ENCODE measurements at places on chromosomes 3 and 15.
A peak's percentile ranks its signal among the peaks of the same experiment; 100 is the strongest.

GRCh38 chr3:13552857-13553652, 4.1 kb downstream of the FBLN2 start:
- DNase-seq = no peak
- no peak overlapping the region for H3K4me3 ChIP-seq
- no peak overlapping the region for H3K27ac ChIP-seq
- peaks cover 14% of the 10 kb centered on the region for H3K27me3 ChIP-seq
- H3K36me3 ChIP-seq = no peaks in the 10 kb centered on the region
- peaks cover 43% of the 10 kb centered on the region for H3K4me1 ChIP-seq

GRCh38 chr3:127671523-127672428, 976 bp upstream of the ABTB1 start:
- H3K4me1 ChIP-seq = peaks cover 19% of the 10 kb centered on the region
- H3K27me3 ChIP-seq = no peaks in the 10 kb centered on the region
- H3K4me3 ChIP-seq = peak overlapping the region; percentile 88
- peak; percentile 47 for DNase-seq
- peak overlapping the region; percentile 90 for H3K27ac ChIP-seq

GRCh38 chr3:154792828-154793227, 287.3 kb upstream of the MME start:
- no peak overlapping the region for H3K4me3 ChIP-seq
- no peaks in the 10 kb centered on the region for H3K27me3 ChIP-seq
- no peak overlapping the region for H3K27ac ChIP-seq
- no peak for DNase-seq
- no peaks in the 10 kb centered on the region for H3K36me3 ChIP-seq
- no peaks in the 10 kb centered on the region for H3K4me1 ChIP-seq

DNA sequence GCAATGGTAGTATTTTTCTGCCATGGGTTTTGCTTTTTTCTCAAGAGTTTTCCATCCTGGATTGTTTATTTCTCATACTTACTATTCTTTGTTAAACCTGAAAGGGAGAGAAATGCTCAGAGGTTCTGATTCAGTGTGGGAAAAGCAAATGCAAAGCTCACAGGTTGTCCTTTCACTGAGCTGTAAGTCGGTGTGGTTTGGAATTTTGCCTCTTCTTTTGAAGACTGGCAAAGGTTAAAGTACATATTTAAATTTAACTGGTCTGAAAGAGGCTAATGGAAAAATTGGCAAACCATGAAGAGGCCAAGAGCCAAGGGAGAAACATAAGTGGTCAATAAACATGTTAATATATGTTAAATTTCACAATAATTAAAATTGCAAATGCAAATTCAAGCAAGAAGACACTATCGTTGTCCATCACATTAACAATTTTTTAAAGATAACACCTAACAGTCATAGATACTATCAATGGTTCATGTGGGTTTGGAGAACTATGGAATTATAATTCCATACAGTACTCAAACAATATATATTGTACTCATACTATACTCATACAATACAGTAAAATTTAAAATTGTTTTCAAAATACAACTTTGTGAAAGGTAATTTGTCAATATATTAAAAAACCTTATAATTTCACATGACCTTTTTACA, 246.8 kb upstream of the STT3B start:
- no peaks in the 10 kb centered on the region for H3K27me3 ChIP-seq
- H3K4me1 ChIP-seq = peaks cover 29% of the 10 kb centered on the region
- no peak overlapping the region for H3K27ac ChIP-seq
- no peaks in the 10 kb centered on the region for H3K36me3 ChIP-seq
- no peak overlapping the region for H3K4me3 ChIP-seq

DNA sequence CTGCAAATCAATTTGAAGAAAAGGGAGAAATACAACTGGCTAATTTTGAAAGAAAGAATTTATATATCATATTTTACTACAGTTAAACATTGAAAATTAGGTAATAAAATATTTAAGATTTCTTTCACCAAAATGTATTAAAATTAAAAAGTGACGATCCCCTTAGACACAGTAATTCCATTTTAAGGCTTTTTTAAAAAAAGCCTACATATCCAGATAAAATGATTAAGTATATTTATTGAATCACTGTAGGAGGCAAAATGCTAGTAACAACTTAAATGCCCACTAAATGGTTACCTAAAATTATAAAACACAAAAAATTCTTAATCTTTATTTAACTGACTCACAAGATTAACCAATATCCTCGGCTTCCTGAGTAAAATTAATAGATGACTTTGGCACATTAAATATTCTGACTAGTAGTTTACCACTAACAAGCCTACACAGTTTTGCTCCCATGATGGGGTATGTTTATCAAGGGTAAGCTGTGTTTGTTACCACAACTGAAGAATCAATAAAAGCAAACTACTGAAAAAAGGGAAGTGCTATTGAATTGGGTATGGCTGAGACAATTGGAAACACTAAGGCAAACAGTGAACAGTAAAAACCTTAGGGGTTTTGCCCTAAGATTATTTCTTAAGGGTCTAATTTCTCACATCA, 28.4 kb downstream of the ANKRD28 start:
- peak overlapping the region; percentile 90 for H3K27ac ChIP-seq
- H3K4me1 ChIP-seq = peaks cover 61% of the 10 kb centered on the region
- peaks cover 24% of the 10 kb centered on the region for H3K36me3 ChIP-seq
- H3K27me3 ChIP-seq = no peaks in the 10 kb centered on the region

GRCh38 chr15:60101416-60101815, 97.3 kb downstream of the FOXB1 start:
- no peaks in the 10 kb centered on the region for H3K36me3 ChIP-seq
- H3K27me3 ChIP-seq = peaks cover 4% of the 10 kb centered on the region
- DNase-seq = no peak
- H3K4me3 ChIP-seq = no peak overlapping the region
- no peaks in the 10 kb centered on the region for H3K4me1 ChIP-seq

- peak; percentile 77 for DNase-seq
- peak overlapping the region; percentile 85 for H3K27ac ChIP-seq
- H3K36me3 ChIP-seq = no peaks in the 10 kb centered on the region
- H3K4me3 ChIP-seq = peak overlapping the region; percentile 53
- H3K4me1 ChIP-seq = peaks cover 28% of the 10 kb centered on the region
- peaks cover 46% of the 10 kb centered on the region for H3K27me3 ChIP-seq
Measured at GRCh38 chr3:127483902-127484591, 106.5 kb downstream of the TPRA1 start.

- no peaks in the 10 kb centered on the region for H3K27me3 ChIP-seq
- no peak for DNase-seq
- no peak overlapping the region for H3K27ac ChIP-seq
- H3K4me3 ChIP-seq = no peak overlapping the region
- H3K36me3 ChIP-seq = peaks cover 31% of the 10 kb centered on the region
Measured at GRCh38 chr3:107797586-107797985, 274.8 kb downstream of the BBX start.

GRCh38 chr3:57985176-57985983, 22.8 kb upstream of the FLNB start:
- H3K4me1 ChIP-seq = peaks cover 23% of the 10 kb centered on the region
- DNase-seq = no peak
- H3K27ac ChIP-seq = no peak overlapping the region
- no peaks in the 10 kb centered on the region for H3K36me3 ChIP-seq
- no peak overlapping the region for H3K4me3 ChIP-seq

DNA sequence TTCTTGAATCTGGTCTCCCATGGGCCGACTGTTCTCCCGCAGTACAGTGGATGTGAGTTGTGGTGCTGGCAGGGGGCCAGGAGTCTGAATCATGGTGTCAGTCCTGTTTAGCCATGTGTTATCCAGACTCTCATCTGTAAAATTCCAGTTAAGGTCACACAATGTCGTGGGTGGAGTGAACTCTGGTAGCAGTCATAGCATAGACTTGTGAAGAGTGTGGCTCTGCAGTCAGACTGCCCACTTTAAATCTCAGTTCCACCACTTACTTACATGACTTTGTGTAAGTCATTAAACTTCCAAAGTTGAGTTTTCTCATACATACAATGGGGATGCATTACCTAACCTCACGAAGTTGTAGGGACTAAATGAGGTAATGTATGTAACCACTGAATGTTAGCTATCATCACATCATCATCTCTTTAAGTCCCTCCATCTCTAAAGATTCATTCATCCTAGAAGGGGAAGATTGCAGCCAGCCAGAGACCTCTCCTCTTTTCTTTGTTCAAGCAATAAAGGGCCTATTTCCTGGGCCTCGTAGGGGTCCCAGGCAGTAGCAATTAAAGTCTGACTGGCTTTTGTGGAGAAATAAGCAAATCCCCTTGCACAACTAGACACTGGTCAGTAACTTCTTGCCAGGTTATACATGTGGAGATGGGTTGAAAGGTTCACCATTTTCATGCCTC, 93.9 kb downstream of the PCCB start:
- peak overlapping the region; percentile 16 for H3K27ac ChIP-seq
- peaks cover 28% of the 10 kb centered on the region for H3K36me3 ChIP-seq
- no peak for DNase-seq

DNA sequence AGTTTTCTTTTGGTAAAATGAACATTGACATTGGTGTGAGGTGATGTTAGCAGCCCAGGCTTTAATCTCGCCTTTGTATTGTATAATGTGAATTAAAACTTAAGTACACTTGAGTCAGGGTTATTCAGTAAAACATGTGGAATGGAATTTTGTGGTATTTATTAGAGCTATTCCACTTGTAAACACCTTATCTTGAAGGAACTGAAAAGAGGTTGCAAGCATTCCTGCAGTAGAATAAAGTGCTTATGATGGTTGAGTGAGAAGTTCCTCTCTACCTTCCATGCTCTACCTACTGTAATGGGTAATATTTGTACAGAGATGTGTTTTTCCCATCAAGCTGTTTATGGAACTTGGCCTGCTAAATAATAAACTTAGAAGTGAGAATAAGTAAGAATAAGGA, 36.1 kb downstream of the HMG20A start:
- peaks cover 22% of the 10 kb centered on the region for H3K36me3 ChIP-seq
- no peak overlapping the region for H3K4me3 ChIP-seq

- H3K27me3 ChIP-seq = no peaks in the 10 kb centered on the region
- H3K27ac ChIP-seq = no peak overlapping the region
- peaks cover 23% of the 10 kb centered on the region for H3K4me1 ChIP-seq
- no peak overlapping the region for H3K4me3 ChIP-seq
- no peaks in the 10 kb centered on the region for H3K36me3 ChIP-seq
Measured at GRCh38 chr15:65630760-65631159, 9.0 kb downstream of the SLC24A1 start.

GRCh38 chr3:131356006-131356595, 25.5 kb upstream of the NUDT16 start:
- H3K4me1 ChIP-seq = peaks cover 1% of the 10 kb centered on the region
- no peak for DNase-seq
- no peak overlapping the region for H3K27ac ChIP-seq
- no peaks in the 10 kb centered on the region for H3K36me3 ChIP-seq
- H3K4me3 ChIP-seq = no peak overlapping the region

DNA sequence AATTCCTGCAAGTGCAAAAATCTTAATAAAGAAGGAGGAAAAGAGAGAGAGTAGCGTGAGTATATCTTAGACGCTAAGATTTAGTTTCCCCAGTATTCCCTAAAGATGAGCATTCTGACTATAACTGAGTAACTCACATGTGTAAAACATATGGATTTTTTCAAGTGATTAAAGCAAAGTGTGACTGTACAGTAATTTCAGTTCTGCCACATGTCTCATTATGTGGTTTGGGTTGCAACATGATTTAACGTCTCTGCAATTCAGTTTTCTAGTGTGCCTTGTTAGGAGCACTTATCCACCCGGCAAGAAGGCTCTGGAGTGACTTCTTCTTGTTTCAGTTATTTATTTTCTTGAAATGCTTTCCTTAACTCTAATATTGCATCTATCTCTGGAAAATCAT, 514.1 kb downstream of the ROBO1 start:
- H3K27me3 ChIP-seq = no peaks in the 10 kb centered on the region
- no peak for DNase-seq
- H3K4me3 ChIP-seq = no peak overlapping the region
- H3K27ac ChIP-seq = no peak overlapping the region
- H3K4me1 ChIP-seq = no peaks in the 10 kb centered on the region
- no peaks in the 10 kb centered on the region for H3K36me3 ChIP-seq

DNA sequence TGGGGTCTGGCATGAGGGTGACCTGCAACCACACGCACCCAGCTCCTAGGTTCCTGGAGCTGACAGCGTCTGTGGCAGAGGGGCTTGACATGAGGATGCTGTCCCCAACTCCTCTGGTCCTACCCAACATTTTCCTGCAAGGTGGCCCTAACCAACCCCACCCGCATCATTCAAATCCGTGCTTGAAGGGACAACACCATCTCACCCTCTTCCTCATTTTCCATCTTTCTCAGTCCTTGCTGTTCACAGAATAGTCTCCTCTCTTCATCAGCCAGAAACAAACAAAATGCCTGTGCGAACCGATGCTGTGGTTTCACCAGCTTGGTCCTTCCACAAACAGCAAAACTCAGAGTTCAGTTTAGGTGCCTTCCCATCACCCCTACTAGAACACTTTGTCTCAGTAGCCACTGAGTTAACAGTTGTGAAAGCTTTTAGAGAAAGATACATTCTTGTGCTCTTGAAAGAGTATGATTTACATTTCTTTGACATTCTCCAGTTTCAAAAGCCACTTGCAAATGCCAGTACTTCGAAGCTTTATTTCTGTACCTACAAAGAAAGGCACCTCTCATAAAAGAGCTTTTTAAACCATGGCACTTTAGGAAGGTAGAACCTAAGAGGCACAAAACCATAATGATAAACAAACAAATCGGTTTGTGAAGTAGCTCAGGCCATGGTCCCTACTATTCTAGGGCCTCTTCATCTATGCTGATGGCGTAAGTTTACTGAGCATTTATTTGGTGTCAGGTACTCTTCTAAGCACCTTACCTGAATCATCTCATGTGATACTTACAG, 360.1 kb downstream of the SHQ1 start:
- H3K27ac ChIP-seq = peak overlapping the region; percentile 84
- H3K4me1 ChIP-seq = peaks cover 55% of the 10 kb centered on the region
- H3K36me3 ChIP-seq = peaks cover 19% of the 10 kb centered on the region
- no peaks in the 10 kb centered on the region for H3K27me3 ChIP-seq
- DNase-seq = no peak

DNA sequence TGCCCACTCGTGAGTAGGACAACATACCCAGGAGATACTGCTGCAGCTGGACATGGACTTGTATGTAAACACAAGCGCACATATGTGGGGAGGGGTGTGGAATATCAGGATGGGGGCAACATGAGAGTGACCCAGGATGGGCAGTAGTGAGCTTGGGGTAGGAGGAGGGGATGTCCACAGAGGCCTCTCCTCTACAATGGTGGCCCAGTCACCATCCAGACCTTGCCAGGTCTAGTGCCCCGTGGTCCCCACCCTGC, 266 bp upstream of the ZBTB47 start:
- peaks cover 6% of the 10 kb centered on the region for H3K36me3 ChIP-seq
- peaks cover 5% of the 10 kb centered on the region for H3K4me1 ChIP-seq
- peaks cover 2% of the 10 kb centered on the region for H3K27me3 ChIP-seq
- peak overlapping the region; percentile 39 for H3K4me3 ChIP-seq
- DNase-seq = no peak

GRCh38 chr15:40104865-40105516, 3.7 kb downstream of the BMF start:
- no peaks in the 10 kb centered on the region for H3K36me3 ChIP-seq
- peaks cover 77% of the 10 kb centered on the region for H3K4me1 ChIP-seq
- peak; percentile 89 for DNase-seq
- H3K4me3 ChIP-seq = peak overlapping the region; percentile 74

GRCh38 chr3:188060840-188061544, 93.0 kb upstream of the LPP start:
- no peaks in the 10 kb centered on the region for H3K36me3 ChIP-seq
- H3K4me1 ChIP-seq = peaks cover 39% of the 10 kb centered on the region
- DNase-seq = peak; percentile 62
- H3K27me3 ChIP-seq = no peaks in the 10 kb centered on the region

GRCh38 chr3:173891272-173892100, 493.9 kb downstream of the NLGN1 start:
- H3K27me3 ChIP-seq = no peaks in the 10 kb centered on the region
- H3K4me1 ChIP-seq = no peaks in the 10 kb centered on the region
- H3K36me3 ChIP-seq = no peaks in the 10 kb centered on the region
- no peak for DNase-seq
- H3K4me3 ChIP-seq = no peak overlapping the region

GRCh38 chr15:74783808-74784175, 1.9 kb downstream of the CSK start:
- H3K4me3 ChIP-seq = peak overlapping the region; percentile 95
- peak overlapping the region; percentile 99 for H3K27ac ChIP-seq
- H3K4me1 ChIP-seq = peaks cover 65% of the 10 kb centered on the region
- DNase-seq = no peak
- peaks cover 44% of the 10 kb centered on the region for H3K36me3 ChIP-seq
- no peaks in the 10 kb centered on the region for H3K27me3 ChIP-seq

Data from activated naive CD8-positive, alpha-beta T cell treated with anti-CD3 and anti-CD28 coated beads, Interleukin-2, amount 50 U/mL, for 24 hours (primary cell).